Coronary artery (tissue), 2 donors: ENCODE measurements at places on chromosomes 6 and 20.

GRCh38 chr6:4640139-4640538, 136.1 kb upstream of the CDYL start:
- DNase-seq: no peak

- no peak for DNase-seq
Observed at GRCh38 chr6:134519465-134519864, 201.6 kb upstream of the SGK1 start.

DNA sequence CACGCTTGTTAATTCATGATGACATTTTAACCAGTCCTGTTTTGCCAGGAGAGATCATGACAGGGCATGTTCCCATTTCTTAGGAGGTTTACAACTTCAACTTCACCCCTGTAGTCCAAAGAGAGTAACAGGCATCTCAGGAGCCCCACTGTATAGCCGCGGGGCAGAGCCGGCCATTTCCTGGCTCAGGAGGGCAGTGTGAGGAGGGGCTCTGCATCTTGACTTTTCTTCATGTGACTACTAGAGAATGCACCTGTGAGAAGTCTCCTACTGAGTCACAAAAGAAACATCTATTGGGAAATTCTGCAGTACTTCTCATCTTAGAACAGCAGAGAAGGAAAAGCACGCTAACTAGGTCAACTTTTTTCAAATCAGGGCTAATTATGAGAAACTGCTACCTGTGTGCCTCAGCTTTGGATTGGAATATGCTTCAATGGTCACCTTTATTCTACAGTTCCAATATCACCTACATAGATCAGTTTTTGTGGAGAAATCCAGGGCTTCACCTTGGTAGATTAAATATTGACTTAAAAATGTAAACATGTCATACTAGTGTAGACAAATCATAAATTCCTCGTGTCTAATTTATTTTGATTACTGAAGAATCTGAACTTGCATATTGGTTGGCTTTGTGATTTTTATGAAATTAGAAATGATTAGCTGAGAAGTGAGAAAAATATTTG, 28.6 kb upstream of the SIM1 start:
- DNase-seq: no peak

DNA sequence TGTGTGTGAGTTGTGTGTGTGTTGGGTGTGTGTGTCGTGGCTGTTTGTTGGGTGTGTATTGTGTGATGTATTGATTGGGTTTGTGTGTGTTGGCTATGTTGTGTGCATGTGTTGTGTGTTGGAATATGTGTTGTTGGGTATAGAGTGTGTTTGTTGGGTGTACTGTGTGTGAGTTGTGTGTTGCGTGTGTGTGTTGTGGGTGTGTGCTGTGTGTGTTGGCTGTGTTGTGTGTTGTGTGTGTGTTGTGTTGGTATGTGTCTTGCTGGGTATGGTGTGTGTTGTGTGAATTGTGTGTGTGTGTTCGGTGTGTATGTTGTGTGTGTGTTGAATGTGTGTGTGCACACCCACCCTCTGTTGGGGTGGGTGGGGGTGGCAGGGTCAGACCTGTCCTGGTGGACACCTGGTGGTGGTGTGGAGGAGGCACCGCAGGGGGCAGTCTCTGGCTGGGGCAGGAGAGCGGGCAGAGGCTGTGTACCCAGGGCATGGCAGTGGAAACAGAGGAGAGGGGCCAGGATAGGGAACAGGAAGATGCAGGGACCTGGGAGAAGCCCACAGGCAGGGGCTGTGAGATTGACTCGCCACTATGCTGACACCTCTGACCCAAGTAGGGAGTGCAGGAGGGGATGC, 25.5 kb upstream of the PXDC1 start:
- DNase-seq: no peak

DNA sequence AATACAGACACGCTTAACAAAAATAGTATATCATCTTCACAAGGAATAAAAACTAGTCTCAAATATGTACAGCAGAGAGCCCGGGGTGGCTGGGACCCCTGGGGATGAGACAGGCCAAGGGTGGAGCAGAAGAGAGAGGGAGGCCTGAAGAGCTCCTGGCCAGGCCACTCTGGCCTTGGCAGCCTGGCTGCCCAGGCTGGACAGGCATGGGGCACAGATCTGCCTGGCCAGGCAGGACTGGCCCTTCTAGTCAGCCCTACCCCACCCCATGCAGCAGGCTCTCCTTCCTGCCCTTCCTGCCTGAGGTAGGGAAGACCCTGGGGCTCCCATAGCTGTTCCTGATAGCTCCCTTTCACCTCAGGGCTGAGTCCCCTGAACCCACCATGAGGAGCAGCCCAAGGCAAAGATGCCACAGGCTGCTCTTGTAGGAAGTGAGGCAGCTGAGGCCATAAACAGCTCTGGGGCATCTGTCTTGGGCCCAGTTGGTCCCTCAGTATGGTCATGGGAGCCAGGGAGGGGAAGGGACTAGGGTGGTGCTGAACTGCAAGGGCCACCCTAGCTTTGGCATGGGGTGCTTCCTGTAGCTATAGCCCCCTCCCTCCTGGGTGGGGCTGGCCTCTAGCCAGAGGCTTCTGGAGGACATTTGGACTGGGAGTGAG, 27.1 kb downstream of the COX4I2 start:
- no peak for DNase-seq

DNA sequence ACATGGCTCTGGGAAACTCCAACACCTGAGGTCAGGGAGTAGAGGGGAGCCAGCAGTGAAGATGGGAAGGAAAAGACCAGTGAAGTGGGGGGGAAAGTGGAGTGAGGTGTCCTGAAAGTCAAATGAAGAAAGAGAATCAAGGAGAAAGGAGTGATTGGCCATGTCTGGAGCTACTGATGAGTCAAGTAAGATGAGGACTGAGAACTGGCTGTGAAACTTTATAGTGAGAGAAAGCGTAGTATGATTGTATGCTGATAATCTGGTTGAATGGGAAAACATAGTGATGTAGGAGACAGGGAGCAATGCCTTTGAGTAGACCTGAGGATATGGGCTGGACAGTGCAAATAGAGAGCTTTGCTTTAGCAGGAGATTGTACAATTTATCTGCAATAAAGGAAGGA, 183.6 kb upstream of the GMDS start:
- no peak for DNase-seq

DNA sequence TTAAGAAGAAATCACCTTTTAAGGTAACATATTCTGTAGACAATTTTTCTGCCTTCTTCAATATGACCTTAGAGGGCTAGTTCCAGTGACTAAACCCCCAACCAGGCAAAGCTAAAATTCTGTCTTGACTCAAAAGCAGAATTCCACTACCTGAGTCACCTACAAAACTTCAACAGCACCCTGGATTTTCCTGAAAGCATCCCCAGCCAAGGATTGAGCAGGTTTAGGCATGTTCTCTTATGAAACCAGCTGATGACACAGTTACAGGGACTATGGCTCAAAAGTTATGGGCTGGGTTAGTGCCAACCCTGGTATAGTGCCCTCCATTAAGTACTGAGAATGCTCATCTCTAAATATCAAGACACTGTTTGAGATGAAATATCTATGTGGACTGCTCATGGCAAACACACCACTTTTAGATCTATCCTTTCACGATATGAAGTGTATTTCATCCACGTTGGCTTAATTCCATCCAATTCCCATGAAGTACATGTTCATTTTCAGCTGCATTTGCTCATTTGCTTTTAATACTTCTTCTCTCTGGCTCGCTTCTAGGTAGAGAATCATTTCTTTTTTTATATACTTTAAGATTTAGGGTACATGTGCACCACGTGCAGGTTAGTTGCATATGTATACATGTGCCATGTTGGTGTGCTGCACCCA, 53.6 kb upstream of the TNFAIP3 start:
- no peak for DNase-seq

GRCh38 chr6:37623666-37624065, 74.0 kb downstream of the MDGA1 start:
- no peak for DNase-seq

DNA sequence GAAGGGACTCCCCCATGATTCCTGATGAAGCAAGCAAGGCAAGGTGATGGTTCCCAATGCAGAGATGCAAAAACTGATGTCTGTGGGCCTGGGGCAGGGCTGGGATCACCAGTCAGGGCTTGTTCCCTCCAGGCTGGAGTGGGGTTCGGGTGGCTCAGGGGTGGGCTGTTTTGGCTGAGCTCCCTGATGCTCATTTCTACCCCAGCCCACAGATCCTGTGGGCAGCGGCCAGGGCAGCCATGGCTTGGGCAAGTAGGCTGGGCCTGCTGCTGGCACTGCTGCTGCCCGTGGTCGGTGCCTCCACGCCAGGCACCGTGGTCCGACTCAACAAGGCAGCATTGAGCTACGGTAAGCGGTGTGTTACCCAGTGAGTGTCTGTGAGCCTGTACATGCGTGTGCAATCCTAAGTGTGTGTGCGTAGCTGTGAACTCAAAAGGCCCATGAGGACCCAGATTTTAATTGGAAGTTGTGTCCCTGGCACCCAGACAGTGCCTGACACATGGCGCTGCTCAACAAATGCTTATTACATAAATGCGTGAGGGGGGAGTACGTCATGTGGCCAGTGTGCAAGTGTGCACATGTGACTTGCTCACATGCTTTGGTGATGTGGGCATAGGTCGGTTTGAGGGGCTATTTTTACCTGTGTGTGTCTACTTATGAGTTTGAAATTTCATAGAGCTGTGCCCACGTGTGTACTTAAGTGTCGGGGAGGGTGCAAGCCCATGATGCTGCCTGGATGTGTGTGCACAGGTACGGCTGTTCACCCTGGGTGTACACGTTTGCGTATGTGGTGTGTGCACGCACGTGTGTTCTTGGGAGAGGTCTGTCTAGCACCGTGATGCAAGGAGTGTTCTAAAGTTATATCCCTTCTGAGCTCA, 1.1 kb downstream of the BPIFB2 start:
- no peak for DNase-seq

DNA sequence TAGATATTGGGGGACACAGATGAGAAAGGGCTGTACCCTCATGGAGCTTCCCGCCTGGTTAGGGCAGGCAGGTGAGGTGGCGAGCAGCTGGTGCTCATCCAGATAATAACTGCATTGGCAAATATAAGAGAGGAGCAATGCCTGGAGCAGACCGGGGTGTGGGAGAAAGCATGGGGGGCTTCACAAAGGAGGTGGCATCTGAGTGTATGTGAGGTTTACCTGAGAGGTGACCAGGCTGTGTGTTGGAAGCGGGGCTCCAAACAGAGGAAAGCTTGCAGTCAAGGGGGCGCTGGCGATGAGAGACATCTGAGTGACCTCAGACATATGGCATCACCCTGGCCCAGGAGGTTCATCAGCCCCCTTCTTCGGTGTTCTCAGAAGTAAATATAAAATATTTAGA, 72.1 kb upstream of the PMEPA1 start:
- DNase-seq: peak; percentile 28
